ENCODE measurements at places on chromosomes 11 and 22. TPM values are rescaled to one million over a fixed set of nuclear protein-coding genes. Genes with fewer than 3 reads are reported as not detected.

The LRRC74B gene
- total RNA-seq: not detected

The ZNRF3 gene
- 0.69 TPM for total RNA-seq

The C22orf15 gene
- total RNA-seq: 0.37 TPM

The GRAP2 gene
- total RNA-seq: 4.3 TPM

The LRFN4 gene
- 3.8 TPM for total RNA-seq
